ENCODE measurements at places on chromosomes 16 and 17.
A peak's percentile ranks its signal among the peaks of the same experiment; 100 is the strongest.

DNA sequence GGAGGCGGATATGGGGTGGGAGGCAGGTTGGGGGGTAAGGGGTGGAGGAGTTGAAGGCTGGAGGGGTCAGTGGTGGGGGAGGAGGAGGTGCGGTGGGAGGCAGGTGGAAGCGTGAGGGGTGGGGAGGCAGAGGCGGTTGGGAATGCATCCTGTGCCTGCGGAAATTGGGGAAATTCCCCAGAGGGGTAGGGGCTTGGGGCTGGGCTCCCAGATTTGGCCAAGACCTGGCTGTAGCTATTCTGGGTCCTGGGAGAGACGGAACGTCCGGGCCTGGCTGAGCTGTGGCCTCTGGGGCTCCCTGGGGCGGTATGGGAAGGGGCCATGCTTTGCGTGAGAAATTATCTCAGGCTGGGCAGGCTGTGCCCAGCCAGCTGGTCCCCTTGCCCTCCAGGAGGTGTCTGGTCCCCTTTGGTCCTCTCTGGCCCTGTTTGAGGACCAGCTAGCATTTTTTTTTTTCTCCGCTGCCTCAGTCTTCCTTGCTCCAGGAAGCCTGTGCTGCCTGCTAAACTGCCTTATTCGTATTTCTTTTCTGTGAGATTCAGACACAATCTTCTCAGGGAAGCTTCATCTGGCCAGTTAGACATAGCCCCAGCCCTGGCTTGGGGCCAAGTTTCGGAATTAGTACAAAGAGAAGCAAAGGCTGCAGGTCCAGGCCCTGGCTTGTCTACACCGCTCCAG, 7.3 kb upstream of the TRPV2 start:
- no peak for DNase-seq

- no peak for DNase-seq
These were observed 15.0 kb downstream of the HNF1B start for GRCh38 chr17:37729905-37730304.

- DNase-seq, result no peak
These were observed 9.0 kb downstream of the ZDHHC1 start for GRCh38 chr16:67407176-67407787.

DNA sequence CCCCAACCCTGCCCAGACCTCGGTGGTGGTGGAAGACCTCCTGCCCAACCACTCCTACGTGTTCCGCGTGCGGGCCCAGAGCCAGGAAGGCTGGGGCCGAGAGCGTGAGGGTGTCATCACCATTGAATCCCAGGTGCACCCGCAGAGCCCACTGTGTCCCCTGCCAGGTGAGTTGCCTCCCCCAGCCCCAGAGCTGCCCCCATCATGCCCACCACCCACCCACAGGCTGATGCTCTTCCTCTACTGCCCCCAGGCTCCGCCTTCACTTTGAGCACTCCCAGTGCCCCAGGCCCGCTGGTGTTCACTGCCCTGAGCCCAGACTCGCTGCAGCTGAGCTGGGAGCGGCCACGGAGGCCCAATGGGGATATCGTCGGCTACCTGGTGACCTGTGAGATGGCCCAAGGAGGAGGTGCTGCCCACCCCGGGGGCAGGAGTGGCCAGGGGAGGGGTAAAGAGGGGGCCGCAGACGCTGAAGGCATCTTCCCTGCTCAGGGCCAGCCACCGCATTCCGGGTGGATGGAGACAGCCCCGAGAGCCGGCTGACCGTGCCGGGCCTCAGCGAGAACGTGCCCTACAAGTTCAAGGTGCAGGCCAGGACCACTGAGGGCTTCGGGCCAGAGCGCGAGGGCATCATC, 8.4 kb downstream of the GALK1 start:
- DNase-seq, result no peak

DNA sequence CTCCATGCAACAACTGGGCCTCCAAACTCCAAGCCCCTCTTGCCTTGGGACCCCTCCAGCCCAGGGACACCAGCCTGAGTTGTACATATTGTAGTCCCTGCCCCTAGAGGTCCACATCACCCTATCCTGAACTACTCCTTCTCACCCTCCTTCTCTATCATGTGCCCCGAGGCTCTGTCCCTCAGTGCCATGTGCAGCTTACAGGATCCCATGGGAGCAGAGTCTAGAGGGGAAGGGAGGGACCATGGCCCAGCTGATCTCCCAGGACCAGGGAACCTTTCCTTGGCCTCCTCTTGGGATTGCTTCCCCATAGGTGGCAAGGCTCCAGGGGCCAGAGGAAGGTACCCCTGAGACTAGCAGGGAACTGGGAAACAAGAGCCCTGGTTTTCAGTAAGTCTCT, 35.3 kb downstream of the TMEM132E start:
- DNase-seq, result no peak

GRCh38 chr17:4436381-4436780, 2.6 kb downstream of the SPNS3 start:
- DNase-seq, result no peak

- DNase-seq, result no peak
These were observed 19.3 kb downstream of the ITGAL start for GRCh38 chr16:30491744-30492308.

GRCh38 chr16:14464796-14465195, 165.3 kb downstream of the PARN start:
- no peak for DNase-seq

- DNase-seq, result no peak
These were observed 3.3 kb downstream of the ORMDL3 start for GRCh38 chr17:39923836-39924690.

DNA sequence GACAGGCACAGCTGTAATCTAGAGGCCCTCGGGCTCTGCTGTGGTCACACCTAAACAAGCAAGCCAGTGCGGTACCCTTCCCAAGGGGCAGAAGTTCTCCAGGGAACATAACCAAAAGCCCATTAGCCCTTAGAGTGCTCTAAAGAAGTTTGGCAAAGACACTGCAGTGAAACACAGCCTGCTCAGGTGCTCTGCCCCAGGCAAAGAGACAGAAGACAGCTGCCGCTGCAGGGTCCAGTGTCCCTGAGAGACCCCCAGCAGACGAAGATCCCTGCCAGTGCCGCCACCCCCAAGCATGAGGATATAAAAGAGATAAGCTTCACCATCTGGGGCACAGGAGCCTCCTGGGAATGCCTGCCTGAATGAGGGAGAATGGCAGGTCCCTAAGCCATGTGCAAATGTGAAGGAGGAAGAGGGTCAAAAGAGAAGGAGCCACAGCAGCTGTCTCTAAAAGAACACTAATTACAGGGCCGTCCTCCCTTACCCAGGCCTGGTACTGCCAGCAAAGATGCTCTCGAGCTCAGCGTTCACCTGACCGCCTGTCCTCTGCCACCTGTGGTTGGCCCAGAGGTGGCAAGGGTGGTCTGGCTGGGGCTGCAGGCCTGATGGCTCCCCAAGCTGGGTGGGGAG, 29.7 kb downstream of the CUEDC1 start:
- DNase-seq, result no peak

DNA sequence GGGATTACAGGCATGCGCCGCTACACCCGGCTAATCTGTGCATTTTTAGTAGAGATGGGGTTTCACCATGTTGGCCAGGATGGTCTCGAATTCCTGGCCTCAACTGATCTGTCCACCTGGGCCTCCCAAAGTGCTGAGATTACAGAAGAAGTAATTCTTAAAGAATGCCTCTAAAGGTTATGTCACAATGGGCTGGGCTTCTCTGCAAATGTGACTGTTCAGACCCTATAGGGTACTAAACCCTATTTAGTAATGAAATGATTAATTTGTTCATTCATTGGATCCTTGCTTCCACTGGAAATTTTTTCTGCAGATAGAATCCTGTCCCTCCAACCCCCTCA, 108.8 kb upstream of the CORO6 start:
- no peak for DNase-seq

DNA sequence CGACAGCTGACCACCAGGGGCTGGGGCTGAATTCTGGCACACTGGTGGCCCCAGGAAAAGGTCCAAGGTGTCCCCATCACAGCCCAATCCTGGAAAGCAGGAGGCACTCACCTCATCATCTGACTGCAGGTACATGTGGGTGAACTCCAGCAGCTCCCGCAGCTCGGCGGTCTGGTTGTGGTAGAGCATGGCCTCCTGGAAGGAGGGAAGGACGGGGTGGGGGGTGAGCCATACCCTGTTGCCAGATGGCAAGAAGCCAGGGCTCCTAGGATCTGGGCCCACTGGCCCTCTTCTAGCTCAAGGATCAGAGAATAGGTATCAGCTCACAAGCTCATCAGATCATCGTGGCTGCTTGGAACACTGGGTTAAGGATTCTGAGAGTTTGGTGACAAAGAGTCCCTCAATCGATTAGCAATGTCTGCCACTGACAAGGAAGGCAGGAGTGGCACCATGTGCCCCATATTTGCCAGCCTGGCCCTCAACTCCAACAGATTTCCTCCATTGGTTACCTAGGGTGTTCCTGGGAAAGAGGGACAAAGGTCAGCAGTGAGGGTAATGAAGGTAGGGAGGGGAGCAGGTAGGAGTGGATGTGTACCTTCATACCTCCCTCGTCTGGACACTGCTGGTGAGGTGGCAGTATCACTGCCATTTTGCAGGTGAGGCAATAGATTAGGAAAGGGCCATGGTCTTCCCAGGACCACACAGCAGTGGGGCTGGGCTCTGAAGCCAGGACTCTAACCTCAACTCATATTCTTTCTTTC, 4.9 kb downstream of the P3H4 start:
- DNase-seq, result no peak

DNA sequence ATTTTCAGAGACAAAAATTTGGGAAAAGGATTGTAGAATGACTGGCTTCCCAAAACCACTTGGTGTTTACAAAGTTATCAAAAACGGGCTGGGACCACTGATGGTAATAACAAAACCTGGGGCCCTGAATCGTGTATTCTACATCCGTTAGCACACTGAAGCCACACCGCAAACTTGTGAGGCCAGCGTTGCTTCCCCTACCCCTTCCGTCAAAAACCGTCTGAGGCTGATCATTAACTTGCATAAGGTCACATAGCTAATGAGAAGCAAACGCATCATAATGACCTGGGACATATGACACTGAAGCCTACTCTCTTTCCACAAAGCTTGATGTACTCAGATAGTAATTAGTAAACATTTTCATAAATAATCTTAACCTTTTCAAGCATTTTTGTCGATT, 704.3 kb downstream of the MAF start:
- no peak for DNase-seq

DNA sequence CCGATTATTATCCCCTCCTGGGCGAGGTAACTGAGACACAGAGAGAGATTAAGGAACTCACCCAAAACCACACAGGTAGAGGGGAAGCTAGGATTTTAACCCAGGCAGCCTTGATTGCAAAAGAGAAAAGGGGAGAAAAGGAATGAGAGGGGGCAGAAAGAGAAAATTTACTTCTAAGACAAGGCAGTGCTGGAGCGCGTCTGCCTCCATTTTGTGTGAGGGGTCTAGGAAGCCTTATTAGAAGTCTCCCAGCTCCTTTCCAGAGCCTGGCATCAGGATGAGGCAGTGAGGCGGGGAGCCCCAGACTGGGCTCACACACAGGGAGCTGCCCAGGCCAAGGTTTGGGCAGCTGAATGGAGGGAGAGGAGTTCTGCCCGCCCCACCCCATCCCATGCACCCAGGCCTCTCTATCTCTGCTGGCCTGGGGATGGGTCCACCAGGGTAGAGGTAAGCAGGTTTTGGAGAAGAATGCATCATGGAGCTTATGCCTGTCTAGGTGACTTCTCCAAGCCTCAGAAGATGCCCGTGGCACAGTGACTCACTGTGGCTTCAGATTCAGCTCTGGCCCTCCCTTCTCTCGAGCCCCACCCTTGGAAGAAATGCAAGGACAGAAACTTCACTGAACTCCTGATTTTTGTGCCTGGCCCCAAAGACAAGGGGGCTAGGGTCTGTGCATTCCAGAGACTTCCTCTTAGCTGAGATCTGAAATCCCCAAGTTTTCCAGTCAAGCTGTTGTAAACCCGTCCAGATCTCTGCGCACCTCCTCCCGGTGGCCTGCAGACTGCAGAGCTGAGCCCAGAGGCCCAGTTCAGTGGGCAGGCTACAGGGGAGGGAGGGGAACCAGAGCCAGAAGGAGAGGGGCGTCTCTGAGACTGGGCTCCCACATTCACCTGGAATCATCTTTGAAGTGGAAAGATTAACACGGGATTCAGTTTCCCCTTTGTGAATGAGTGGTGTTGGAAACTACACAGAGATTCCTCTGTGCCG, 95.1 kb upstream of the CDH5 start:
- no peak for DNase-seq

GRCh38 chr17:65593092-65593854, 31.8 kb upstream of the AXIN2 start:
- DNase-seq, result no peak

DNA sequence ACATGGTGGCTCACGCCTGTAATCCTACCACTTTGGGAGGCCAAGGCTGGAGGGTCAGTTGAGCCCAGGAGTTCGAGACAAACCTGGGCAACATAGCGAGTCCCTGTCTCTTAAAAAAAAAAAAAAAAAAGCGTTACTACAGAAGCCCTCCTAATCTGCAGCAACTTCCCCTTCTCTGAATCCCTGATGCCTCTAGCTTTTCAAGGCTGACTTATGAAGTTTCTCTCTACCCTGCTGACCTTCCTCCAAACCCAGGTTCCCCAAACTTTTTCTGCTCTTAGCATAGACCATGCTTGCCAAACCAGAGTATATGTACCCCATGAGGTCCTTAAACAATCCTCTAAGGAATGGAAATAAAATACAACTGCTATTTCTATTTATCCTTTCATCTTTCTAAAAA, 16.4 kb downstream of the LYRM1 start:
- DNase-seq, result no peak

DNA sequence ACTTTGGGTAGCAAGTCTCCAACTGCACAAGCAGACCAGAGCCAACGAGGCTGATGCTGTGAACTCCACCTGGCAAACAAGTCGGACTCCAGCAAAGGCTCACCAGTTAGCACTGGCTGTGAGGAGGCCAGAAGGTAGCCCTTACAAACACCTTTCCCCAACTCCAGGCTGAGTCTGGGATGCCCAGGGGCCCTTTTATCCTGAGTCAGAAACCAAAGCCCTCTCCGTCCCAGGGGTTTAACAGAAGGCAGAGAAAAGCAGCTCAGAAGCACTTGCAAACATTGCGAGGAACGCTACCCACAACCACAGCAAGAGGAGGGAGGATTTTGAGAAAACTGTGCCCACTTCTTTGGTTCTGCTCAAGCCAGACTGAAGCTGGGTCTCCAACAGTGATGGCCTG, 25.0 kb downstream of the CUEDC1 start:
- DNase-seq, result no peak

DNA sequence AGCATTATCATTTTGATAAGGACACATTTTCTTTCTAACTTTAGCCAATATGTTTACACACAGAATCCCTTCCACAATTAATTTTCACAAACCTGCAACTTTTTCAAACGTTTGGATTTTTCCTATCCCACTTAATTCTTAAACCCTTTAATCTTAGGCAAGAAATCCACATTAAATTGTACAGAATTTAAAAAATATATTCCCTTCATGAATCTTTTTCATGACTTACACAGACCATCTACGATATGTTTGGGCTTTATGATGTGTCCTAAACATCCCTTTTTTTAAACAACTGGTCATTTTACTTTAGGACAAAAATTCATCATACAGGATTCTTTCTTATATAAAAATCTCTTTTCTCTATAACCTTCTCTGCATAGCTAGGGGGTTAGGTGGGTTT, 241.5 kb upstream of the CNTNAP4 start:
- no peak for DNase-seq

- no peak for DNase-seq
These were observed 41.3 kb upstream of the DNAH17 start for GRCh38 chr17:78618264-78619066.

GRCh38 chr16:6545329-6545728, 787.3 kb upstream of the RBFOX1 start:
- DNase-seq, result no peak

GRCh38 chr17:58944166-58944565, 162.5 kb downstream of the TRIM37 start:
- no peak for DNase-seq

GRCh38 chr16:29816694-29817441, 916 bp downstream of the PAGR1 start:
- DNase-seq, result peak; percentile 58
